H1 (cell line): ENCODE measurements at places on chromosomes 1 and 21.

GRCh38 chr1:46364612-46365011, 24.0 kb downstream of the NSUN4 start:
- DNase-seq: no peak

DNA sequence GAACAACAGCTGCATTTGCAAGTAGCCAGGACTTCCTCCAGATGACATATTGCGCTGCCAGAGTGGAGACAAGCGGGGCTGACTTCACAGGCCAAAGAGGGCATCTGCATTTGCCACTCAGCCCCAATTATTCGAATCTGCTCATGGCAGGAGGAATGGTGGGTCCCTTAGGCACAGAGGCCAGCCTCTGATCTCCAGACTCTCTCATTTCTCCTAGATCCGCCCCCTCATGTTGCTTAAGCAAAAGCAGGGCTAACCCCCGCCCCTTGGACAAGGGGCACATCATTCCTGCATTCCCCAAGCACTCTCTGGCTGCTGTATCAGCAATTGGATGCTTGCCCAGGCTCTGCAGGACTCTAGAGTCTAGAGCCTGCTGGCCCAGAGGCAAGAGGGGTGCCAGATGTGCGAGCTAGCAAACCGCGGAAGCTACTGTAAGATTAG, 262.4 kb downstream of the ST6GALNAC3 start:
- DNase-seq: no peak

- DNase-seq: no peak
Observed at GRCh38 chr1:48853006-48853405, 76.3 kb upstream of the BEND5 start.

- DNase-seq: no peak
Observed at GRCh38 chr1:193539731-193540459, 353.5 kb upstream of the B3GALT2 start.

GRCh38 chr1:204400882-204401510, 10.6 kb downstream of the PPP1R15B start:
- DNase-seq: peak; percentile 30

DNA sequence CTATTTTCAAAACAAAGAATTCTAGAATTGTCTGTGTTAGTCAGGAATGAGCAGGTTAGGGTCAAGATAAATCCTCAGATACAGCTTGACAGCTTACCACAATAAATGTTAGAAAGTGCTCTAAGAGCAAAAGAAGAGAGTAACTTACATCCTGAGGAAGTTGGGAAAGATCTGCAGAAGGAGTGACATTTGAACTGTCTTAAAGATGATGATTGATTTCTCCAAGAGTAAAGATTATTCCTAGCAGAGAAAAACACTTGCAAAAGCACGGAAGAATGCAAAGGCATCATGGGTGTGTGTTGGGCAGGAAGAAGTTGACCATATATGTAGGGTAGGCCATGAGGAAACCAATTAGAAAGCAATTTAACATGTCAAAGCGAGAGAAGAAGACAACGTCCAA, 175.4 kb downstream of the LRRC7 start:
- DNase-seq: no peak

GRCh38 chr21:19853061-19853460, 1145.1 kb upstream of the NCAM2 start:
- no peak for DNase-seq

DNA sequence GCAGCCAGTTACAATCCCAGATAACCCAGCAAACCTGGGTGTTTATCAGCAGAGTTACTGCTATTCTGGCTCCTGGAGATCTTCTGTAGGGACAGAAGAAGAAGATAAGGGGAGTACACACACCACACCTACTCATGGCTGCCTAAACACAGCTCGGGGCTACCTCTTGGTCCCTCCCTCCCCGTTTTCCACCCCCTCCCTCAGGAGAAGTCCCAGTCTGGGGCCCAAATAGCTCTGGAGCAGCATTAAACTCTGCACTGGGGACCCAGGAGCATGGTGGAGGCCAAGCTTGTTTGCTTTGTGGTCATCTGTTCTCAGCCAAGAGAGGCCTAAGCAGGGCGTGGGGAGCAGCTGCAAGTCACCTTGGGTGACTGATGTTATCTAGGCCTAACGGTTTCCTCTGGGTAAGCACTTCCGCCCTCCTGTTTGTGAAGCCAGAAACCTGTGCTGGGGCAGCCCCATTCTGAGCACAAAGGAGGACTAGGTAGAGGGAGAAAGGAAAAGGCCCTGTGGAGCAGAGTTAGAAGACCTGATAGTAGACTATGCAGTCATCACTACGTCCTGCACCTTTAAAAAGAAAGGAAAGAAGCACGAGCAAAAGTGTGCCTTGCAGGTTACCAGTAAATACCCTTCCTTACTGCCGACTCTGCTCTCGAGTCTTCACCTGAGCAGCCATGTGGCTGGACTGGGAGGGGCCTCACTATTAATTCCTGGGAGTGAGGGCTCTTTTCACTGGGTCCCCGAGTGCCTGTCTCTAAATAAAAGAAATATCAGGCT, 2.0 kb upstream of the RCSD1 start:
- no peak for DNase-seq

DNA sequence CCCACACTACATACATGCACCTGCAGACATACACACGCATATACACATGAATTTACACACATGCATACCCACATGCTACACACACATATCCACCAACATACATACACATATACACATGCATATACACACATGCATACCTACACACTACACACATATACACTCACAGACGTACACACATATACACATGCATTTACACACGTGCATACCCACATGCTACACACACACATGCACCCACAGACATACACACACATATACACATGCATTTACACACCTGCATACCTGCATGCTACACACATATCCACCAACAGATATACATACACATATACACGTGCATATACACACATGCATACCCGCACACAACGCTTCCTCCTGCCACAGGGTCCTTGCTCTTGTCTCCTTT, 61.2 kb upstream of the SLC25A33 start:
- no peak for DNase-seq

DNA sequence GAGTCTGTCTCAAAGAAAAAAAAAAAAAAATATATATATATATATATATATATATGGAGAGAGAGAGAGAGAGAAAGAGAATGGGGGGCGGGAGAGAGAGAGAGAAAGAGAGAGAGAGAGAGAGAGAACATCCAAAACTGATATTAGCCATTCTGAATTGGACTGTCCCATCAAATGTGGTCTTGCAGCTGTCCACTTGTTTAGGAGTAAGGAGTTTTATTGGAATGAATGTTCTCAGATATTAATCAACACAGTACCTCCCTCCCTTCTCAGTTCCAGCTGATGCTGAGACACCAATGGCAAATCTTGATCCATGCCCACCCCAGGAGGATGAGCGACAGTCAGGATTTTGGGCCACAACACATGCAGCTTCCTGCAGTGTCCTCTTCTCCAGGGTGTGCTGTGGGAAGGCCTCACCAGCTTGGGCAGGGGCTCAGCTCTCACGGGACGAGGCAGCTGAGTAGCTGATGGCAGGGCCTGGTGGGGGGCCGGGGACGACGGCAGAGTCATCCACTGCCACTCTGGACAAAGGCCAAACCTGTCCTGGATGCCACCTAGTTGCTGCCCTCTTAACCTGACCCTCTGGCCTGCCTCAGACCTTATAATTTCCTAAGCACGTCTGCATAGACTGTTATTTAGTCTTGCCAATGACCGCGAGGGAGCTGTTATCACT, 9.3 kb upstream of the CLDN14 start:
- no peak for DNase-seq

DNA sequence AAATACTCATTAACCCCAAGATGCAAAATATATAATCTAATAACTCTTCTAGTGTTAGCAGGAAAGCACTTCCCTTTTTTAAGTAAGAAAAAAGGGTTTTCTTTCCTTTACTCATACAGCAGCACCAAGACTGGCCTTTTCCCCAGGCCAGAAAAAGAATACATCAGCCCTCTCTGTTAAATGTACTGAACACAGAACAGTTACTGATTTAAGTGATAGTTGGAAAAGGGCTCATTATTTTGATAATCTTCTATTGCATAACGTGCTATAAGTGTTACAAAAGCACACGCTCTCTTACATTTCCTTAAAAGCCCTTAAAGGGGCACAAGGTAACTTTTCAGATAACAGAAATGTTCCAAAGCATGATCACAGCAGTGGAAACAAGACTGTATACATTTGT, 142.9 kb downstream of the TIAM1 start:
- DNase-seq: no peak

DNA sequence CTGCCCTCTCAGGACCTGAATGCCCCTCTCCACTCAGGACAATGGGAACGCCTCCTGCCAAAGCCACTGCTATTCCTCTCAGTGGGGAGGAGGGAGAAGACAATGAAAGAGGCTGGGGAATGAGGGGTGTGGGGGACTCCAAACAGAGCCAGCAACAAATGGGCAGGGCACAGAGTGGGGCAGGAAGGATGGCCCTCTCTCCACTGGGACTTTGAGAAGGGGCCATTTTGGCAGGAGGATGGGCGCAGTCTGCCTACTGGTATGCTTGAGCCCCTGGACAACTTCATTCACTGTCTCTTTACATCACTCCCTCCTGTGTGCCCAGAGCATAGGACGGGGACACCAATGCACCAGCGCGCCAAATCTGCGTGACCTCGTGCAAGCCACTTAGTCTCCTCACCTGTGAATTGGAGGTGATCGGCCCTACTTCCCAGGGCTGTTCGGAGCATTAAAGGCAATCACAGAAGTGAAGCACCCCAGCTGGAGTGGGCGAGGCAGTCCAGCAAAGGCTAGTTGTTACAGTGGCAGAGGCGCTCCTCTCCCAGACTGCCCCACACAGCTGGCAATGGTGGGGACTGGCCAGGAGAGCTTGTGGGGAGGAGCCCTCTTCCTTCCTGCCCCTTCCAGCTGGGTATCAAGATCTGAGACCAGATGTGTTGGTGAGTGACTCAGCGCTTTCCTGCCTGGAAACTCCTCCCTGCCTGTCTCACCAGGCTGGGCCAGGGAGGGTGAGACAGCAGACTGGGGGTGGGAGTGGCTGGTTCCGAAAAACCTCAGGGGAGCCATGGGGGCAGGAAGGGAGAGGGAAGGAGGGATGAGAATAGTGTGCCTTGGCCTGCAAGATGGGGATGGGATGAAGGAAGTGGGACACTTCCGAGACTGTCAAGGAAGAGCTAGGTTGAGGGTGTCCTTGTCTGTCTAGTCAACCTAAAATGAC, 22.4 kb upstream of the SYNC start:
- DNase-seq: no peak

DNA sequence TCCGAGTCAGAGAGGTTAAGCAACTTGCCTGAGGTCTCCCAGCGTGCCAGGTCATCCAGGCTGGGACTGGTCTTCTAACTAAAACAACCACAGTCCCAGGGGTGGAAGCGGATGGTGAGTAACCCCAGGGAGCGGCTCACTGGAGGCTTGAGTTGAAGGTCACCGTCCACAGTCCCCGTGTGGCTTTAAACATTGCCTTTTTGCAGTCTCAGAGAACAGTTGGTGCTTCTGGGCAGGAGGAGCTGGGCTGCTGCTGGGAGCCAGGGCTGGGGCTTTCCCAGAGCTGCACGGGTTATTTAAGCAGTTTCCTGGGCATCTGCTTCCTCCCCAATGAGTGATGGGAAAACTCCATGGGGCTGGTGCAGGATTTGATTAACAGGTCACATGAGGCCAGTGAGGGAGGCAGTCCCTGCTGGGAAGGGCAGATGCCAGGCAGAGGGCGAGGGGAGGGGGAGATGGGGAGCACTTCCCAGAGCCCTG, 12.3 kb downstream of the ARHGEF10L start:
- no peak for DNase-seq

- no peak for DNase-seq
Observed at GRCh38 chr1:78839704-78840277, 166.7 kb downstream of the ADGRL4 start.

- DNase-seq: no peak
Observed at GRCh38 chr1:41765152-41765551, 153.6 kb downstream of the HIVEP3 start.

GRCh38 chr1:86416343-86416742, 7.6 kb upstream of the CLCA2 start:
- DNase-seq: no peak

DNA sequence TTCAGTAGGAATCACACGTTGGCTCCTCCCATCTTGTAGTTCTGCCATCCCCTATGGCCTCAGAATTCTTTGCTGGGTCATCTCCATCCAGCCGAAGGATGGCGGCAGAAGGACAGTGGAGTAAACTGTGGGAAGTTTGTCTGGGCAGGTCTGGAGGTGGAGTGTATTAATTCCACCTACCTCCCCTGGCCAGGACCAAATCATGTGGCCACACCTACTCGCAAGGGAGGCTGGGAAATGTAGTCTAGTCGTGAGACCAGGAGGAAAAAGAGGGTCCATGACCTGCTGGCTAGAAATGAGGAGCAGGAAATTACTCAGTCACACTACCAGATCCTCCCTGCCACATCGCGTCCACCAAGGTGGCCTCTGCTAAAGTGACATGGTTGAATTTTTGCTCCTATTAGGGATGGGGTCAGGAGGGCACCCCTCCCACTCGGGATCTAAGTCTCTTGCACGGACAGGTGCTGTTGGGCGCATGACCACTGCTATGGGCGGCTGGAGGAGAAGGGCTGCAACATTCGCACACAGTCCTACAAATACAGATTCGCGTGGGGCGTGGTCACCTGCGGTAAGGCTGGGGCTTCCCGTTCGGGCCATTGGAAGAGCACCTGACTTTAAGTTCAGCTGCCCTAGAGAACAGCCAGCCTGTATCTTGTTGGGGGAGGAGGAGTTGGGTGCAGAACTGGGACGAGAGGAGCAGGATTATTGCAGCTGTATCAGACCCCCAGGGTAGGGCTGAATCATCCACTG, 19.5 kb downstream of the PLA2G5 start:
- DNase-seq: peak; percentile 49

GRCh38 chr1:116306840-116307442, 66.1 kb upstream of the ATP1A1 start:
- DNase-seq: no peak

- no peak for DNase-seq
Observed at GRCh38 chr1:150971583-150972416, 2.8 kb downstream of the CERS2 start.

DNA sequence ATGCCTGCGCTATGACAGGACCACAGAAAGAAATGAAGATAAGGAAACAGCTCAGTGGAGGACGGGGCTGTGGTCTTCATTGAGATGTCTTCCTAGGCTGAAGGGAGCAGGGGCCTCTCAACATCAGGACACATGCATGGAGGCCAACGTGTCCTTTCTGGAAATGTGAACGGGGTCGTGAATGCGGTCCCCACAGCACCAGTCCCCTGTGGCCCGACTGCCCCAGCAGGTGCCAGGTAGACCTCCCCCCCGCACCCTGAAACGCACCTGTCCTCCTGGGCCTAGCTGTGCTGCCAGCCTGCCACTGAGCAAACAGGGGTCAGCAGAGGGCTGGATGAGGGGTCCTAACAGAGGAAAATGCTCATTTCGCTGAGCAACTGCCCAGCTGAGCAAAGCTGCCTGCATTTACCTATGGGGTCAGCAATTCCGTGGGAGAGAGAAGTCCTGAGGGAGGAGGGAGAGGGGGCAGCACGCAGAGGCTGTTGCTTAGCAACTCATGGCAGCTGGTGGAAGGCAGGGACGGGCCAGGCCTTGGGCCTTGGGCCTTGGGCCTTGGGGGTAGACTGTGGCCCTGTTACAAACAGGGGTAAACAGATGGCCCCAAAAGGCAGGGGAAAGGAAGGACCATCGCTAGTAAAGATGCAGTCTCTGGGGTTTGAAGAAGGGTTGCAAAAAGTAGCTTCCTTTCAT, 77.4 kb downstream of the NPHP4 start:
- DNase-seq: peak; percentile 42
